ENCODE measurements at places on chromosomes 4 and X.

- no peak for DNase-seq
Measured at GRCh38 chr4:48226199-48226598, 43.4 kb downstream of the TEC start.

- DNase-seq = no peak
Measured at GRCh38 chr4:123939621-123940020, 543.0 kb downstream of the SPRY1 start.

DNA sequence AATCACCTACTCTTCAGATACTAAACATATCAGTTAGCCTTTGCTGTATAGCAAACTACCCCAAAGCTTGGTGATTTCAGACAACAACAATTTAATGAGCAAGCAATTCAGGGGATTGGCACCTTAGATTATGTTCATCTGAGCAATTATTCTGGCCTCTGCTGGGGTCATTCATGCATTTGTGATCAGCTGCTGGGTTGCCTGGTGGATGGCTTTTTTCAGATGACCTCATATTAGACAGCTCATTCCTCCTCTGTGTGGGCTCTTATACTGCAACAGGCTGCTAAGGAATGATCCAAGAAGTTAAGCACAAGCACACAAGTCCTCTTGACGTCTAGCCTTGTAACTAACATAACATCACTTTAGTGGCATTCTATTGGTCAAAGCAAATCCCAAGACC, 153.0 kb upstream of the PPP1R2C start:
- DNase-seq = no peak

DNA sequence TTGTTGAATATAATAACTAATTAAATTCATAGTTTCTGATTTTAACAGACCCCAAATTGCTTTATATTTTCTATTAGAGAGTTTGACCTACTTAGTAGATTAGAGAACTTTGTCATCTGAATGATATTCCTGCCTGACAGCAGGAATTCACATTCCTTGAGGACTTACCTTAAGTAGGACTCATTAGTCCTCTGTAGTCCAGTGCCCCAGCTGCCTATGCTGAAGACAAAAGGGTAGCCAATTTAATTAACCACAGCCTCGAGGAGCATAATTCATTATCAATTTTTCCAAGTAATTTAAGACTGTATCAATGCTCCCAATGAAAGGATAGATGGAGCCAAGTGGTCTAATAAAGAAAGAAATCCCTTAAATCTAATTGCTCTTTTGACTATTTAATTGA, 1405.0 kb upstream of the IGFBP7 start:
- DNase-seq = no peak

DNA sequence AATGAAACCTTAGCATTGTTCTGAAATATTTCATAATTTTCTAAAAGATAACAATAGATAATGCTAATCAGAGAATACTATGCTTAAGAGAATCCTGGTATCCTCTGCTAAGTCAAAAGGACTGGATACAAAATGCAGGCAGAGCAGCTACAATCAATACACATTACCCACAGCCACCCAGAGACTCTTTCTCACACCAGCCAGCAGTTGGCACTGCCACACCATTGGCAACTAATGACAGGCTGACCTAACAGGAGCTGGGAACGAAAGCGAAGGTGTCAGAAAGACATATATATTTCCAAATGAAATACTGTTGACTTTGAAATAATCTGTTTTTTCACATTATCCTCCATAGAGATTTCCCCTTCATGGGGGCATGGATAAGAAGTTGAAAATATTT, 122.6 kb upstream of the PLAC1 start:
- no peak for DNase-seq

DNA sequence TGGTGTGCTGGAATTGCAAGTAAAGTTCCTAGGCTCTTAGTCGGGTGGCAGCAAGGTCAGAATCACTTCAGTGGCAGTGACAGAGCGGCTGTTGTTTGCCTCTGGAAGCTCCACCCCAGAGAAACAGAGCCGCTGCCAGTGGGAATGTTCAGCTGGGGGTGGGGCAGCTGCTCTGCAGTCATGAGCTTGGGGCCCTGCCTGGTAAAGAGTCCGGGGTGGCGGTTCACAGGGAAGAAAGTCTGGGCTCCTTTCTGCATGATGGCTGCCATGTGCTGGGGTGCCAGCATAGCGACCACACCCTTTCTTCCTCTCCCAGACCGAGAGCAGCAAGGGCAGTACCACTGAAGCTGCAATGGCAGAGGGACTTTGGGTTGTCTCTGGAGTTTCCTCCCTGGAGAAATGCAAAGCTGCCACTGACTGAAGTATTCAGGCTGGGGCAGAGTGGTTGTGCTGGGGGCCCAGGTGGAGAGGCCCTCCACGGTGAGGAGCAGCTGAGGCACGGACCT, 108.8 kb upstream of the CENPE start:
- DNase-seq = no peak

DNA sequence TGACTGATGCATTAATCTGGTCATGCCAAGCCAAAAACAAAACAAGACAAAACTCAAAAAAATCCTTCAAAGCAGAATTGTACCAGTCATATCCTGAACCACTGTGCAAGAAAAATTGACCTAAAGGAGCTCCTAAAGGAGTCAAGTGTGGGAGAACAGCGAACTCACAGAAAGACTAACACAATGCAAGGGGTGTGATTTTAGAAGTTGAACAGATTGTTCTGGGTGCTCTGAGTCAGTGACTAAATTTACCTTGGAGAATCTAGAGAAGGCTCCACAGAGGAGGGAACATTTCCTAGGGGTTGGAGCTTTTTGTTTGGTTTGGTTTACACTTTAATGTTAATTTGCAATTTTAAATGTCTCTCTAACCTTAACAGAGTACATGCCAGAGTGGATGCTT, 48.9 kb upstream of the PHF8 start:
- no peak for DNase-seq

DNA sequence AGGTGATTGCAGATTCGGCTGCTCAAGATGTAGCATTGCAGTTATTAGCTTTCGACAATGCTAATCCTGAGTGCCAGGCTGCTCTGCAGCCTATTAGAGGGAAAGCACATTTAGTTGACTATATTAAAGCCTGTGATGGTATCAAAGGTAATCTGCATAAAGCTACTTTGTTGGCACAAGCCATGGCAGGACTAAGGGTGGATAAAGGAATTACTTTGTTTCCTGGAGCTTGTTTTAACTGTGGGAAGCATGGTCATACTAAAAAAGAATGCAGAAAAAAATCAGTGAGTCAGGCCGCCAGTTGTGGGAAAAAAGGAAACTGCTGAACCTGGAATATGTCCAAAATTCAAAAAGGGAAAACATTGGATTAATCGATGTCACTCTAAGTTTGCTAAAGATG, 154.9 kb upstream of the TECRL start:
- DNase-seq = no peak

- DNase-seq = no peak
Measured at GRCh38 chr4:31272331-31273061, 552.3 kb downstream of the PCDH7 start.
